ENCODE measurements at places on chromosomes 5 and 9.
A peak's percentile ranks its signal among the peaks of the same experiment; 100 is the strongest.

DNA sequence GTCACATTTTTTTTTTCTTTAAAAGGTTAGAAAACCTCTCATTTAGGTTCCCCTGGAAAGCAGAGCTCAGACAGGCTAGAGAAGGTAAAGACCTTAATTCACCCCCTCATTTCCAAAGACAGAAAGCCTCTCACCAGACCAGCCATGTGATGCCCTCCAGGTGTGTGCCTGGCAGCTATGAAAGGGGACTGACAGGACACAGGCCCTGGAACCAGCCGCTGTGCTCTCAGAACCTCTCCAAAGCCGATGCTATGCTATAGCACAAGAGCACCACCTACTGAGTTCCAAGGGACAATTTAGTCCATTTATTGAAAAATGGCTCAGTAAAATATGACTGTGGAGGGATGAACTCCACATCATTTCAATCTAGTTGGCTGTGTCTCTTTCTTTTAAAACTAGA lies 48.8 kb downstream of the FANCC start:
- DNase-seq = peak; percentile 10

DNA sequence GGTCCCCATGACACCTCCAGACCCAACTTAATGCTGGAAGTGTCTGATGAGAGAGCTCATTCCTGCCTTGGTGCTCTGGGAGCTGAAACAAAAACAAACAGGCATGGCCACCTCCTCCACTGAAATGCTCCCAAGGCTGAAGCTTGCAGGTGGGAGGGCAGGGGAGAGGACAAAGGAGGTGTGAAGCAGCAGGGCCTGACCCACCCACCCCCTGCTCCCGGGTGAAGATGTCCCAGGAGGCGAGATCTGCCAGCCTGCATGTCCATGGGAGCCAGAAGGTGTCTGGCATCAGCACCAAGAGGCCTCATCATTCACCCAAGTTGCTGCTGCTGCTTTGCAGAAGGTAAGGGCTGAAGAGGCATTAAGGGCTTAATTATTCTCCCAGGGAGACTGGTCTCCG lies 4.2 kb upstream of the CCIN start:
- no peak for DNase-seq

- DNase-seq = peak; percentile 7
These were observed 84.7 kb upstream of the SLCO6A1 start for GRCh38 chr5:102583276-102584124.

DNA sequence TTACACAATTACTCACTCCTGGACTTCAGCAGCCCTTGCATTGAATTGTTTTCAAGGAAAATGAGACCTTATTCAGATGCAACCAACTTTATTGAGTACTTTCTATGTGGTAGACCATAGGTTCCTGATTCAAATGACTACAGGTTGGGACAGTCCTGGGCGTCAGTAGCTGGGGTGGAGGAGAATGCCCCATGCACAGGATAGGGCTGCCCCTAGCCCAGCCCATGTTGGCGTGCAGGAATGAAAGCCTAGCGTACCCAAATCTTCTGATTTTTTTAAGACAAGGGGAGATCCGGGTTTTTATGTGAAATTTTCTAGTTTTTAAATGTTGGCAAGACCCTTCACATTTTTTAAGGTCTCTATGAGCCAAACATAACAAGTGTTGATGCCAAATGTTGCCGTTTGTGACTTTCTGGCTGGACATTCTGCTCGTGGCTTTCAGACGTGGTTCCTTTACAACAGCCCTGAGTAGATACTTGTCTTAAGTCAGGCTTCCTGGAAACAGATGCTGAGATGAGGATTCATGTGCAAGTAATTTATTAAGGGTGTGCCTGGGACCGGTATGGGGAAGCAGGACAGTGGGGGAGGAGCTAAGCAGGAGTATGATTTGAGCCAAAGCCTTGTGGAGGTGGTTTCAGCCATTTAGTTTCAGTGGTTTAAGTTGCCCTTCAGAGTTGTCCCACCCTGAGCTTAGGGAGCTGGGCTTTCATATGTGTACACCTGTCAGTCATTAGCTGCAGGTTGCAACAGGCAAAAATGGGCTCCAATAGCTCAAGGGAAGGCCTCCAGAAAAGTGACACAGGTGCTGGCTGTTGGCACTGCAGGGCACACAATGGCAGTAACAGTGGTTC lies 154.1 kb downstream of the NTRK2 start:
- DNase-seq = no peak

DNA sequence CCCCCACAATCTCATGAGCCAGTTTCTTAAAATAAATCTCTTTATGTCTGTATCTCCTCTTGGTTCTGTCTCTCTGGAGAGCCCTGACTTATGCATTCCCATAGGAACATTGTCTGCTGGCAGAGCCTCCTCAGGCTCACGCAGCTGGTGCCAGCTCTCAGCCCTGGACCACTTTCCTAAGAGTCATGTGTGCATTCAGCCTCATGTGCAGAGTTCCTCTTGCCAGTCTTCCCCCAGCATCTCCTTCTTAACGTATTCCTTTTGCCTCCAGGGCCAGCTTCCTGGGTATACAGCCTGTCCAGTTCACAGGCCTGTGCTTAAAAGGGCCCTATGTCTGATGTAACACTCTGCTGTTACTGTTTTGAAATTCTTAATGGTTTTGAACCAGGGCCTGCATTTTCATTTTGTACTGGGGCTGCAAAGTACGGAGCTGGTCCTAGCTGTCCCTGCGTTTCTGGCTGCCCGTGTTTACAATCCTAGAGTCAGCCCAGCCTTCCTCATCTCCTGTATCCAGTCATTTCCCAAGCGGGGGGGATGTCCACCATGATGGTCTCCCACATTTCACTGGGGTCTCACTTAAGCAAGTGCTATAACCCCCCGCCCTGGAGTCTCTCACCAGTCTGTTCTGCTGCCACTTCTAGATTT lies 18.1 kb downstream of the ANKRD33B start:
- no peak for DNase-seq

DNA sequence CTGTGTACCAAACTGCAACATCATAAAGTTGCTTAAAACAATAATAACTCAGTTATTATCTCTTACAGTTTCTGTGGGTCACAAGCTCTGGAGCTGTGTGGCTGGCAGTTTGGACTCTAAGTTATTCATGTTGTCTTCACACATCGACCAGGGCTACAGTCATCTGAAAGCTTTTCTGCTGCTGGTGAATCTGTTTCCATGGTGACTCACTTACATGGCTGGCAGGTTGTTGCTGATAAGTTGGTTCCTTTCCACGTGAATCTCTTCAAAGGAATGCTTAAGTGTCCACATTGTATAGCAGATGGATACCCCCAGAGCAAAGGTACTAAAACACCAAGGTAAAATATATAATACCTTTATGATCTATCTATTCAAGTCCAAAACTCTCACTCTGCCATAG lies 44.8 kb upstream of the CYLC2 start:
- DNase-seq = no peak

GRCh38 chr5:74161170-74161569 lies 479.4 kb downstream of the ENC1 start:
- no peak for DNase-seq

GRCh38 chr9:119095072-119095471 lies 274.2 kb downstream of the BRINP1 start:
- DNase-seq = peak; percentile 0

DNA sequence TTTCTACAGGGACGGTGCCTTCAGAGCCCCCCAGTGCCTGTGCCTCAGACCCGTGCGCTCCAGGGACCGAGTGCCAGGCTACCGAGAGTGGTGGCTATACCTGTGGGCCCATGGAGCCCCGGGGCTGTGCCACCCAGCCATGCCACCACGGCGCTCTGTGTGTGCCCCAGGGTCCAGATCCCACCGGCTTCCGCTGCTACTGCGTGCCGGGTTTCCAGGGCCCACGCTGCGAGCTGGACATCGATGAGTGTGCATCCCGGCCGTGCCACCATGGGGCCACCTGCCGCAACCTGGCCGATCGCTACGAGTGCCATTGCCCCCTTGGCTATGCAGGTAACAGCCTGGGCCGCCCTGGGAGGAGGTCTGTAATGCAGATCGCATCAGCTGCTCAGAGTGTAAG lies 6.9 kb downstream of the CRB2 start:
- no peak for DNase-seq

- no peak for DNase-seq
These were observed 32.8 kb upstream of the ADAMTS2 start for GRCh38 chr5:179378116-179378440.

DNA sequence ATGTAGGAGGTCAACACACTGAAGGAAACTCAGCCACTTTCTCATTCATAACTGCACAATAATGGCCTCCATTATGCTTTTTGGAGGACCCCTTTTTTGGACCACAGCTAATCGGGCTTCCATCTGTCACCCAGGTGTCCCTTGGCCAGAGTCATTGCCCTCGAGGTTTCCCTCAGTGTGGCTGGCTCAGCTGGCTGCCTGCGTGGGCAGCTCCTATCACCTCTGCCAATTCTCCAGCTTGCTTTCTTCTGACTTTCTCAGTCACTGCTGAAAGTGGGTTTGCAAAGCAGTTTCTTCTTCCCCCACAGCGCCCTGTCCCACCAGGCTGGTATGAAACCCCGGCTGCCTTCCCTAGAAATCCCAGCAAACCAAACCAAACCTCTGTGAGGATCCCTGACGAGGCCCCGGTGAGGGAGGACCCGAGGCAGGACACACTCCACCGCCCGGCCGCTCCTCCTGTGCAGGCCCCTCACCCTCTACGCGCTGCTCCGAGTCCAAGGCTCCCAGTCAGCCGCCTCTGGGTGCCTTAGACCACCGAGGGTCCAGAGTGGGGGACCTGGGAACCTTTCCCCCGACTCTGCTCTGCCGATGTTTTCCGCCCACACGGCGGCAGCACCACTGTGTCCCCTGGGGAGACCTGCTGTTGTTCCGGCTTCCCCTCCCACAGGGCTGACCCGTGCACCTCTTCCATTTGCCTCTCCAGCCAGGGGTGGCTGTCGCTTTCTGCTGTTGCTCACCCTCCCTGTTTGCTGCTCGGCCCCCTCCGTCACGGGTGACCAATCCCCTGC lies 109.5 kb downstream of the TENT4A start:
- DNase-seq = no peak

GRCh38 chr5:103582364-103582763 lies 19.8 kb upstream of the NUDT12 start:
- peak; percentile 22 for DNase-seq

DNA sequence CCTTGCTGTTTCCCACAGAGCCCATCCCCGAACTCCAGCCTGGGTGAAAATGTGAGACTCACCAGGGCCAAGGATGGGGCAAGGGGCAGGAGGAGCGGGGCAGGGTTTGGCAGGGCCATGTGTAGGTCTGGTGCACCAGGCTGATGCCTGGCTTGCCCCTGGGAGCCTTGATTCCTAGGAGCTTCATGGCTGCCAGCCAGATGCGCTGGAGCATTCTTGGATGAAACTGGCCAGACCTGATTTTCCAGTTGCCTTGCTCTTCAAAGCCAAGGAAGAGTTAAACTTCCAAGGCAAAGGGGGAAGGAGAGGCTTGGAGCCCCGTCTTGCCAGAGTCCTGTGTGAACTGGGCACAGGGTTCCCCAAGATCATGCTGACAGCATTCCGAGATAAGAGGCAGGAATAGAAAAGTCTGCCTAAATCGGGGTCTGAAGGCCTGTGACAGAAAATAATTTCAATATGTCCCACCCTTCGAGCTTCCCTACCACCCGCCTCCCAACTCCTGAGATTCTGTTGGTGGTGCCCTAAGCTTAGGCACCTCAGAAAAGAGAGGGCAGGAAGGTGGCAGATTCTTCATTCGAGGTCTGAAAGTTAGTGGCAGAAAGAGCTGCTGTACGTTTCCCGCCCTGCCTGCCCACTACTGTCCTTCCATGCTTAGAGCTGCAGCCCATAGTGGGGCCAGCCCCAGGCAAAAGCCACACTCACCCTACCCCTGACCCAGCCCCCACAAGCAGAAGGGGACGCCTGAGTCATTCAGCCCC lies 20.4 kb downstream of the FAT2 start:
- DNase-seq = no peak

GRCh38 chr9:136756134-136756438 lies 2.0 kb downstream of the LCN8 start:
- no peak for DNase-seq

DNA sequence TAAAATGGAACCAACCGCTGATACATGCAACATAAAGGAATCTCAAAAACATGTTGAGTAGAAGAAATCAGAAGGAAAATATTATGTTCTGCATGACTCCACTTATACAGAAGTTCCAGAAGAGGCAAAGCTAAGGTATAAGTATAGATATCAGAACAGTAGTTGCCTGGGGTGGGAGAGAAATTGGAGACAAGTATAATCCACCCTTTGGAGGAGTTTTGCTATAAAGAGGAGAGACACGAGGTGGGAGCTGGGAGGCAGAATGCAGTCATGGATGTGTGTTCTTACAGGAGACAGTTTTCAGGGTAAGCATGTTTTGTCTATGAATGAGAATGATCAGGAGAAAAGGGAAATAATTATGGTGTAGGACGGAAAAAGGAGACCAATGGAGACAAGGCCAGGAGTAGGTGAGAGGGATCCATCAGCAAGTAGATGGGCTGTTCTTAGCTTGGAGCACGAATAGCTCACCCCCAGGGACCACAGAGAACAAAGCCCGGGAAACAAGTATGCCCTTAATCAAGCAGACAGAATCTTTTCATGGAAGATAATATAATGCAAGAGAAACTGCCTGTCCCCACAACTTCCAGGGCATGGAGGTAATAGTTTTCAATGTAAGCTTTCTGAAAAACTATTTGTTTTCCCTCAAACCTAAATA lies 72.2 kb downstream of the MED27 start:
- no peak for DNase-seq

DNA sequence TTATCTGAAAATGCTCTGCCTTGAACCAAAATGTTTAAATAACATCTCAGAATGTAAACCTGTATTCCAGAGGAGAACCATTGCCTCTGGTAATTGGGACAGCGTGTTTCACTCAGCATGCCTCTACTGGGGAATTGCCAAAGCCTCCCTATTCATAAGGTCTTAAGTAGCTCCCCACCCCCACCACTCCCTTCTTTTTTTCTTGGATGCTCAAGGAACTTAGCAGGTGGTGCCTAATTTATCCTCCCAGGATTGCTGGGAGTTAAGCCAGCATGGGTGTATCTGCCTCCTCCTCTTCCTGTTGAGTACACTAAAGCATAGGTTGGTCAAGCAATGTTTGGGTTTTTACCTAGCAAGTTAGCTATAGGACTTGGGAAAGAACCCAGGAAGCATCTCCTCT lies 220.2 kb downstream of the DMAC1 start:
- DNase-seq = no peak

DNA sequence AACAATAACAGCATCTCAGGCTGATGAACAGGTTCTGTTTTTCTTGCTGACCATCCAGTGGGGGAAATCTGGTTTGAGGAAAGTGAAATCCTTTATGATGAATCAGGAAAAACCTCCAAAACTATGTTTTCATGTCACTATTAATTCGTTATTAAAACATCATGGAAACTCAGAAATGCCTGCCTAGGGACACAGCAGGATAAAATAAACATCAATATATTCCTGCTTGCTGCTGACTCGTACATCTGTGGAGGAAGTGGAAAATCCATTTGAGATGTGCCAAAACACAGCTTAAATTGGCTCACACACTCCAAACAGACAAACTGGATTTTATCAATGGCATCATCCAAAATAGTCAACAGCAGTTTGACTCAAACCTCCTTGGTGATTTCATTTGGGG lies 53.0 kb downstream of the TEK start:
- no peak for DNase-seq

GRCh38 chr5:112412346-112412745 lies 6.7 kb downstream of the EPB41L4A start:
- DNase-seq = no peak
